Cortex of kidney (tissue), 1 donor: ENCODE measurements at places on chromosomes 11 and 22.

DNA sequence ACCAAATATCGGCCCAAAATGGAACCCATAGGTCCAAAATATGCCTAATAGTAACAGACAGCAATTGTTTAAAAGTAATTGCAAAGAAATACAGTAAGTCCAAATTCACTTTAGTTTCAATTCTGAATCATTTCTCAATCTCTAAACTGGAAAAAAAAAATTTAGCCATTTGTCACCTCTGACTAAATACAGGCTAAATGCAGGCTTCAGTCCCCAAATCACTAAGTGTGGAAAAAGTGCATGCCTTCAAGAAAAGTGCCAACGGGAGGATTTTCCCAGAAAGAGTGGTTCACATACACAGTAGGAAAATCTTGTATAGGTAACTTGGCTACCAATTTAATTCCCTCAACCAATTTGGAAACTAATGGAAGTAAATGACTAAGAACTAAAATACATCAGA, 35.7 kb downstream of the SIK3 start:
- DNase-seq, result no peak

DNA sequence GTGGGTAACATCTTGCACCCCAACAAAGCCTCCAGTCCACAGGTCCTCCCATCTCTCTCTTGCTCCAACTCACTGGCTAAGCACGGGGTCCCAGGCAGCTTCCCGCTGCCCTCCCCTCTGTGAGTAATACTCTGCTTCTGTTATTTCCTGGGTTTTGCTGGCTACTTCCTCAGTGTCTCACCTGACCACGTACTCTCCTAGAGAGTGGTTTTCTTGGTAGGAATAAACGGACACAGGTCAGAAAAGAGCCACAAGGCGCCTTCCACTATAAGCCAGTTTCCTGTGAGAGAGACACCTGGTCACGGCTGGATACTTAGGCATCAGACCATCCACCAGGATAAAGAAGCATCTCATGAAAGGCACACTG, 36.0 kb downstream of the ARRB1 start:
- no peak for DNase-seq

DNA sequence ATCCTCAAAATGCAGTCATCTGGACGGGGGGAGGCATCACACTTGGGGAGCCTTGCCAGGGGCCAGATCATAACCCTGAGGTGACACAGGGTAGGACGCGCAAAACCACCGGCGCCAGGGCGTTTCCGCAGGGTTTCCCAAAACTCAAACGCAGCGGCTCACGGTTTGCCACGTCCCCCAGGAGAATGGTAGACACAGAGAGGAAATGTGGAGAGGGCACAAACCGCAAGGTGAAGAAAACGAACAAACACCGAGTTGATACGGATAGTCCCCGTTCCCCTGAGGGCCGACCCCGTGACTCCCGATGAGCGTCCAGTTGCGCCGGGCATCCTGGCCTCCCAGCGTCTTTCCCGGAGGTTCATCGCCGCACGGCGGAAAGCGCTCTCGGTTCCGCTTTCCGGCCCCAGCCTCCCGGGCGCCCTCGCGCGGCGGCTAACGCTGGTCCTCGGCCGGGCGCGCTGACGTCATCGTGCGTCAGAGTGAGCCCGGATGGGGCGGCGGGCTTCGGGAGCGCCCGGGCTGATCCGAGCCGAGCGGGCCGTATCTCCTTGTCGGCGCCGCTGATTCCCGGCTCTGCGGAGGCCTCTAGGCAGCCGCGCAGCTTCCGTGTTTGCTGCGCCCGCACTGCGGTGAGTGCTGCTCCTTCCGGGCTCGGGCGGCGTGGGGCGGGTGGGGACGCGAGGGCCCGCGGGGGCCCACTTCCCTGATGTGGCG, at the start of gene BIRC2:
TSS of gene BIRC2 (plus strand) at position 467 of the 714 bp plus-strand sequence. CDS start 2,641 bp downstream, outside the sequence.
- peak; percentile 62 for DNase-seq

DNA sequence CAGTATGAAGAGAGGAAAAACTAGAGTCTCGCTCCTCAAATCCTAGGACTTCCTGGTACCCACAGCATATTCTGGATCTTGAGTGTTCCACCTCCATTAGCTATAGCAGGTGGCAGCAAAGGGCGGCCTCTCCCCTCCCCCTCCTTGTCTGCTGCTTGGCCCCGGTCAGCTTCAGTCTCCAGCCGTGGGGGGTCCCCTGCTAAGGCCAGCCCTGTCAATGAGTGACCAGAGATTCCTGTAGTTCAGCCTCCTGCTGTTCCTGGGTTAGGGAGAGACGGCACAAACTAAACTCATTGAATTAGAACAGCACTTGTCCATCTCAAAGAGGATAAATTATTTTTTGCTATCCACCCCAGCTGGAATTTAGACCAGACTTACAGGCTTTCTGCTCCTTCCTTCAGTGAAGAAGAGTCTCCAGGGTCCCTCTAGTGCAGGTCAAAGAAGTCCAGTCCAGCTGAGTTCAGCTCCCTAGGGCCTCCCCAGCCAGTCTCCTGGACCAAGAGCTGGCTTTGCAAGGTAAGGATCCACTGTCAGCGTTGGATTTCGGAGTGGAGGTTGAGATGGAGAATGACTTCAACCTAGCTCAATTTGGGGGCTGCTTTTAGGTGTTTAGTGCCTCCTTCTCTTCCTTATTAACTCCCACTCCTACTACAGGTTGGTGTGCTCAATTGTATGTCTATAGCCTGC, 1.1 kb upstream of the PHLDB1 start:
- no peak for DNase-seq

- DNase-seq, result no peak
Observed at GRCh38 chr11:62399878-62400266, 19.0 kb upstream of the SCGB1A1 start.

GRCh38 chr11:15396778-15397177, 282.1 kb downstream of the INSC start:
- no peak for DNase-seq

DNA sequence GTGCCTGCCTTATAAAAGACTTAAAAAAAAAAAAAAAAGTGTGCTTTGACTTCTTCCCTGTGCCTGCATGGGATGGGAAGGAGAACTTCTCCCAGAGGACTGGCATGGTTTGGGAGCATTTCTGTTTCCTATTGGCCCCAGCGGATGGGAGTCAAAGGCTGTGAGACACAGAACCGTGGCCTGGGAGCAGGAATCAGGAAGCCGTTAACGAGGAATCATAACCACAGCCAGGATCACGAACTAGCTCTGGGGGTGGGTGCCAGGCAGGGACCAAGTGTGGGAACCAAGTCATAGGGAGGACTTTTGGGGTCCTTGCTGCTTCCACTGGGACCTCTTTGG, 526 bp downstream of the C1QTNF6 start:
- DNase-seq, result no peak

DNA sequence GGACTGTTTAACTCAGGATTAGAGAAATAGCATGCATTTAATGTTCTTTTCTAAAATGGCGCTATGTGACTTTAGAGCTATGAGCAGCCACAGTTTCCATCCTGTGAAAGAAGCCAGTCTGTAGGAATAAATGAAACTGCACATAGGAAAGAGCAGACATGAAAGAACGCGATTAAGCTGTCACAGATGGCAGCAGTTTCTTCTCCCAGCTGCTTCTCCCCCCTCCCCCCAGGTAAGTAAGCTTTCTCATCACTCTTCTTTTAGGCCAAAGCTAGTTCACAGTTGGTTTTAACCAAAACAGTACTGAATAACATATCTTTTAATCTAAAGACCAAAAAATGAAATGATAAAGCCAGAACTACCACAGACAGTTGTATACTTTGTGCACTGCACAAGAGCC, 266.4 kb downstream of the KCNA4 start:
- DNase-seq, result no peak

DNA sequence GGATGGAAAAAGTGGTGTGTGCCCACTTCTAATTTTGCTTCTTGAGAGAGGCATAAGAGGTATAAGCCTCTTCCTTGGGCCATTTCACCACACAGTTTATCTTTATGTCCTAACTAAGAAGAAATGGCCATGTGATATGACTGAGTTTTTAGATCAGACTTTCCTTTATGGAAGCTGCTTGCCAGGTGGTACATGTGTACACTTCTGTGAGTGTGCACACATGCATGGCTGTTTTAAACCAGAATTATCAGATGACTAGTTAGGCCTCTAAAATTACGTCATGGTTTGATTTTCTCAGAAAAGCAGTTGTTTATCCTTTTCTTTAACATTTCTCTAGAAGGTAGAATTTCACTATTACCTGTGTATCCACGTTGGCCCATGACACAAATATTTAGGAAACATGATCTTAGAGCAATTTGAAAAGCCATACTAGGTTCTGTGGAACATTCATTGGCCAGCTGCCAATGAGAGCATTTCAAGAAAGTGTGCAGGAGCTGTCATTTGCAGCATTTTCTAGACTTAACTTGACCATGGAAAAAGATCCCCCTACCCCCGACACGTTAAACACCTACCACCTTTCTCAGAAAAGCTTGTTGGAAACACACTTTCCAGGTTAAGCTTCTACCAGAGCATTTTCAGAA, 109.2 kb upstream of the GAL start:
- DNase-seq, result no peak

GRCh38 chr11:26027887-26028286, 304.0 kb upstream of the ANO3 start:
- DNase-seq, result no peak

DNA sequence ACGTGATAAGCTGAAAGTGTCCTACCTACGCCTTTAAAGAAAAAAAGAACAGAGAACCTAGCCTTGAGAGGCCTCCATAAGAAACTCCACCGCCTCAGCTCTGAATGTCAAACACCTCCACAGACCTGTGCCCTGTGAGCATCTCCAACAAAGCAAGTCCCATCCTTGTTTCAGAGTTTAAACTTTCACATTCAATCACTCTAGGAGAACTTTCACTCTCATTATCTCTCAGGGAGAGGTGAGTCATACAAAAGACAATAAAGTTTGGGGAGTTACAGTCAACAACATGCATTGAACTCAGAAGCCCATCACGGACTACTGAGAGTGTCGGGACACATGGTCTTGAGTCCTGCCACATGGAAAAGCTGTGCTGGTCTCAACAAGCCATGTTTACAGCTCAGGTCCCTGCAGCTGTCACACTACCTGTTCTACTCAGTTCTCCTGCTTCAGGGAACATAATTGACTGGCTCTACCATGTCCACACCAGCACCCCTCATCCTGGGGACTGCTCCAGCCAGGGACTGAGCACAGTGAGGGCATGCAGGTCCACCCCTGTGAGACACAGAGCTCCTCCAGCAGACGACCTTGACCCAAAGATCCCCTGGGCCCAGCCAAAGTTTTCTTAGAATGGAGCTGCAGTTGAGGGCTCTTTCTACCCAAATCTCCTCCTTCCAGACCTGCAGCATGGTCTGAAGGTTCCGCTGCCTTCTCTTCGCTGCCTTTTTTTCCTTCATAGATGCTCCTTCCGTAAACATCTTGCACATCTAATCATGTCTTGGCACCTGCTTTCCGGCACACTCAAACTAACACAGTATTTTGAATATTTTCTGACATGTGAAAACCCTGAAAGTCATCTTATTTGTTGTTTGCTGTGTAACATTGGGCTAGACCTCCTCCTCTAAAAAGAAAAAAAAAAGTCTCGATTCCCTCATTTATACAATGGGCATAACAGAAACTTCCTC, 114.9 kb downstream of the ETS1 start:
- no peak for DNase-seq

GRCh38 chr11:119741369-119742262, 12.6 kb upstream of the NECTIN1 start:
- DNase-seq, result no peak

DNA sequence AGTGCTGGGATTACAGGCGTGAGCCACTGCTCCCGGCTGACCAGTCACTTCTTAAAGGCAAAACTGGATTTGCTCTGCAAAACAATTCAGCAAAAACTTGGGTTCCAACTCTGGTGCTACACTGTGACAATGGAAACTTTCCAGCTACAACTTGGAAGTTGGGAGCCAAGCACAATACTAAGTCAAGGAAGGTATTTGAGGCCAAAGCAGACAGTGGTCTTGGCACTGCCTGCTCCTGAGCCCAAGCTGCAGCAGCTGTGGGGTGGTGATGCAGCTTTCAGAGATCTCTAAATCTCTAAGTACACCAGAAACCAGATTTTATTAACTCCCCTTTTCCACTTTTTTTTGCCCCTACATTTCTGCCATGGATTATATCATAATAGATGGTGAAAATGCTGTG, 17.5 kb downstream of the ADM start:
- no peak for DNase-seq

- DNase-seq, result no peak
Observed at GRCh38 chr11:8779732-8780131, 97.1 kb downstream of the RPL27A start.

- no peak for DNase-seq
Observed at GRCh38 chr11:122068837-122069236, 47.2 kb downstream of the BLID start.

DNA sequence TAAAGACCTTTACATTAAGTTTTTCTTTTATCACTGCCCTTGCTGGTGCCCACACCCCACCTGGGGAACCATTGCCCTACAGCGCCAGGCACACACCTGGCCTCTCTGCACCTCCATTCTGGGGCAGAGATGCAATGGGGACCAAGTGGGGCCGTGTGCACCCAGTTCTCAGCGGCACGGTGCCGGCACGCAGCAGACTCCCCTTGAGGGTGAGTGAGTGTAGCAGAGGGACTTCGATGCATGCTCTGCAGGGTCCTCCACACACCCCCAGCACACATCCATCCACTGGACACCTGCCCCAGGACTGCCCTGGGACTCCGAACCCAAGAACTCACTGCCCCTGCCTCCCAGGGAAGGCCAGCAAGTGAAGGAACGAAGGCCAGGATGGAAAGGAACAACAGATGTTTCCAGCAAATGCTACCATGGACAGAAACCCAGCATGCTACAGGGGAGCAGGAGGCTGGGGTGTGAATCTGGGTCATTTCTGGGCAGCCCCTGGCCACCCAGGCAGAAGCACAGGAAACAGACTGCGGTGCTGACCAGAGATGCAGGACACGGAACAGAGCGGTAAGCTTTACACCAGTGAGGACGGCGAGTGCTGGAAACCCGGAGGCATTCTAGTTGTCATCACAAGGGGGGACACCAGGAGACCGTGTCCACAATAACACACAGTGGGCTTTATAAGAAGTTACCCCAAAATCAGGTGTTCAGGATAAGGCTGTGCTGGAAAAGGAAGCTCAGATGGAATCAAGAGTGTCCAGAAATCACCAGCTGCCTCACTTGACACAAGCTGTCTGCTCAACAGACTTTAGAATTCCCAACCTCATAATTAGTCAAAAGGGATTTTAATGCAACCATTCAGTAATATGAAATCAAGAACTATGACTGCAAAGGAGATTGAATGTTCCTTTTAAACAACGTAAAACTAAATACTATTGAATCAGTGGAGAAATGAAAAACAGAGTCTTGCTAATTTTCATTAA, 32.7 kb upstream of the MOB2 start:
- DNase-seq, result no peak

DNA sequence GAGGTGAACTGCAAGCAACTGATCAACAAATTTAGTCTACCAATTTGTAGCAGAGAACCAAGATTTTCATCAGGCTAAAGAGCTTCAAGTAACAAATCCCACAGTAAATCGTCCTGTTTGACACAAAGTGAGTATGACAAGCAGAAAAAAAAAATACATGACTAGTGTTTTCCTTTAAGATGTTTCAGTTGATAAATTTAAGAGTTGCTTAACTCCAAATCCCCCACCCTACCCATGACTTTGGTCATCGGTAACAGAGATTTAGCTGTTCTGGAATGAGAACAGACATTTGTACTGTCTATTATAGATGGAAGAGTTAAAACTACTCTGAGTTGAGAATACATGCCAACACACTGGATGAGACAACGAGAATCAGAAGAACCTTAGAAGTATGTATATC, 165.0 kb upstream of the MTMR2 start:
- DNase-seq, result no peak
